ENCODE measurements at places on chromosomes 12 and 14.

GRCh38 chr12:71562676-71563595, 100.7 kb downstream of the ZFC3H1 start:
- no peak for DNase-seq

DNA sequence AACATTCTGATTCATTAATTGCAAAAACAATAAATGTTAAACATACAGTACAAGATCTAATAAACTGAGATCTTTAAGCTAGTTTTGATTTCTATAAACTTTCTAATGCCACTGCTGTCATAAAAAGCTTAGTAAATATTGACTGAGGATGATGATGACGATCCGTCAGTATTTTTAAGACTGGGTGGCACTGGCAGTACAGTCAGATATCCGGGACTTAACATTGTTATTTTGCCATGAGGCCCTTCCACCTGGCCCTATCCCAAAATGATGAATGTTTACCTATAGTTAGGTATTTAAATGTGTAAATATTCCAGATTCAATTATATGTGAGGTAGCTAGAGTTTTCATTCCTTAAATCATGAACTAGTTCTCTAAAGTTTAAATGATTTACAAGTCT, 158.5 kb downstream of the FOXA1 start:
- no peak for DNase-seq

- DNase-seq: no peak
Observed at GRCh38 chr14:93855737-93856136, 67.5 kb upstream of the PRIMA1 start.

DNA sequence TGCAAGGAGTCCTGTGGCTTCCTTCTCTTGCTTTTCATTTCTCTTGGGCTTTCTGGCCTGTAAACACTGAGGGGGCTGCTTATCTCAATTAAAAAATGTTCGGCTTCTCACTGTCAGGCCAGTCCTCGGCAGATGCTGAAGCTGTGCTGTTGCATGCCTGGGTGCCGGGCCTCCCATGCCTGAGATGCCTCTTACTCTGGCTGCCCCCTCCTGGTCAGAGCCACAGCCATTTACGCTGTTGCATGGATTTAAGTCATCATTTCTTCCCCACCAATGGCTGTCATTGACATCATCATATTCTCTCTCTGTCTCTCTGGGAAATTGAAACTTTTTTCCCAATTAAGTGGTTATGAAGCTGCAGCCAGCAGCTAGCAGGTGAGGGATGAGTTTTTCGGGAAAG, 53.7 kb downstream of the FOXN4 start:
- DNase-seq: no peak

DNA sequence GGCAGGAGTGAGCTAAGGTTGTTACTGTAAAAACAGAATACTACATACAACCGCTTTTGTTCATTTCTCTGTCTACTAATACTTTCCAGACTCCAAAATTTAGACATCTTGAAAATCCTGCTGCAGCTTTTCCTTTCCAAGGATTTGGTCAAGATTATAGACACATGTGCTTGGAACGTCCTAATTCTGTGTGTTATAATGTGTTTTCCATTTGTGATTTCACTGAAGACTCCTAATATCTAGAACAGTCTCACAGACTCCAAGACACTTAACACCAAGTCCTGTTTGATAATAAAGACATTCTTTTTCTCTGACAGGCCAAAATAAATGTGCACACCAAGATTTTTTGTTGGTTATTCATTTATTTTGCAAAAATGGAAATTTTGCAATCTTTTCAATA, 41.8 kb upstream of the TMTC2 start:
- no peak for DNase-seq
